ENCODE measurements at places on chromosomes 6 and 20.

- no peak for DNase-seq
- H3K27me3 ChIP-seq, result no peaks in the 10 kb centered on the region
- H3K27ac ChIP-seq, result no peak overlapping the region
- H3K4me1 ChIP-seq, result no peaks in the 10 kb centered on the region
- no peak overlapping the region for H3K4me3 ChIP-seq
Observed at GRCh38 chr20:10898552-10898951, 224.8 kb upstream of the JAG1 start.

DNA sequence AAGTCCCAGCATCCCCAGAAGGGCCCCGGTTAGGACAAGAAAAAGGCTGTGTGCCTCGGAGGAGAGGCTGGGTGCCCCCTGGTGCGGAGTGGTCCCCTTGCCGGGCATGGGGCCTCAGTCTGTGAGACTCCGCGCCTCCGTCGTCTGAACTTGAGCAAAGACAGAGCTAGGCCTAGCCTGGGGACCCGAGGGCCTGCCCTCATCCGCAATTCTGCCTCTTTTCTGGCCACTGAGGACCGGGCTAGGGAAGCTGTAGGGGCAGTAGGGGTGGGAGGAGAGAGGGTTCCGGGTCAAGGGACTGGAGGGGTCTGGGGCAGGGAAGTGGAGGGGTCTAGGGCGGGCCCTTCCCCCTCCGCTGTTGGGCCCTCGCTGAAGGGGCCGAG lies 550 bp upstream of the HSPA12B start:
- H3K36me3 ChIP-seq, result no peaks in the 10 kb centered on the region
- peaks cover 2% of the 10 kb centered on the region for H3K27me3 ChIP-seq
- no peak overlapping the region for H3K4me3 ChIP-seq
- no peak overlapping the region for H3K27ac ChIP-seq

DNA sequence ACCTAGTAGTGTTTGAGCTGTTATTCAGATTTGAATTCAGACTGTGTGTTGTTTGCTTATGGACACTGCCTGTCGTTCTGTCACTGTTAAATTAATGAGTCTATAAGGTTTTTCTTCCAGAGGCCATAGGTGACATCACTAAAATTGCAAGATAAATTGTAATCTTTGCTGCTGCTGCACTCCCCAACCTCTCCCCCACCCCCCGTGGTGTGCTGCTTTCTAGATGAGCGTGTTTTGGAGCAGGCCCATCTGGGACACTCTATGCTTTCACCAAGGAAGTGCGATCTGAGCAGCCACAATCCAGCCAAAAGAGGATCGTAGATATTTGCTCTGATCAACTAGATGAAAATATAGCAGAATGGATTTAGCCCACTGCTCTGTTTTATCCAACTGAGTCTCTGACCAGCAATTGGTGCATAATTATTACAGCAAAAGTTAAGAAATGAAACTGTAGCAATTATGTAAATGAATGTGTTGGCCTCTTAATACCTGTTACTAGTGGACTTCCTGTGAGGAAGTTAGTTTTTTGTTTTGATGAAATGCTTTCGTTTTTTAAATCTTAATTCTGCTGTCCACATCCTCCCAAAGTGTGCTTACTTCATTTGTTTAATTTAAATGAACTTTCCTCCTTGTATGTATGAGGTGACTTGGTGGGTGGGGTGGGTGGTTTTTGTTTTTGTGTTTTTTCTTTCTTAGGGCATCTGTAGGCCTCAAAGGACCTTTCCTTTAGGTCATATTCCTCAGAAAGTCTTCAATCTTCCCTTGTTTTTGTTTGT lies 58.1 kb downstream of the RPRD1B start:
- H3K27ac ChIP-seq, result peak overlapping the region; percentile 23
- no peaks in the 10 kb centered on the region for H3K27me3 ChIP-seq
- H3K4me3 ChIP-seq, result no peak overlapping the region
- H3K4me1 ChIP-seq, result no peaks in the 10 kb centered on the region

DNA sequence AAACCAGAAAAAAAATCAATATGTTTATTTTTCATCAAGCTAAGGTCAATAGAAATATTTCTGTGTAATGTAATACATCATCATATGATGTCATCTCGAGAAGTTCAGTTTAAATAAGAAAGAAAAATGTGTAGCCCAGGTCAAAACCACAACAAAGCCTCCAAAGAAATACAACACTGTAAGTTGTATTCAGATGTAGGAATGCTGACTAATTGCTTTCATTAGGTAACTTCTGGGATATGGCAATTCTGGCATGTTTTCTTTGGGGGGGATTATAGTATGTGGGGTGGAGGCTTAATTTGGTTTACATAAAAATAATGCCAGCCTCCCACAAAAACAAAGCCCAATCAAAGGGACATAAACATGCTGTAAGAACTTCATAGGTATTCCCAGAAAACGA lies 881.8 kb upstream of the CITED2 start:
- H3K27me3 ChIP-seq, result no peaks in the 10 kb centered on the region
- no peaks in the 10 kb centered on the region for H3K4me1 ChIP-seq
- no peak overlapping the region for H3K27ac ChIP-seq
- H3K4me3 ChIP-seq, result no peak overlapping the region
- no peak for DNase-seq

GRCh38 chr6:63975699-63976098 lies 340.1 kb downstream of the PHF3 start:
- no peaks in the 10 kb centered on the region for H3K27me3 ChIP-seq
- no peak overlapping the region for H3K27ac ChIP-seq

DNA sequence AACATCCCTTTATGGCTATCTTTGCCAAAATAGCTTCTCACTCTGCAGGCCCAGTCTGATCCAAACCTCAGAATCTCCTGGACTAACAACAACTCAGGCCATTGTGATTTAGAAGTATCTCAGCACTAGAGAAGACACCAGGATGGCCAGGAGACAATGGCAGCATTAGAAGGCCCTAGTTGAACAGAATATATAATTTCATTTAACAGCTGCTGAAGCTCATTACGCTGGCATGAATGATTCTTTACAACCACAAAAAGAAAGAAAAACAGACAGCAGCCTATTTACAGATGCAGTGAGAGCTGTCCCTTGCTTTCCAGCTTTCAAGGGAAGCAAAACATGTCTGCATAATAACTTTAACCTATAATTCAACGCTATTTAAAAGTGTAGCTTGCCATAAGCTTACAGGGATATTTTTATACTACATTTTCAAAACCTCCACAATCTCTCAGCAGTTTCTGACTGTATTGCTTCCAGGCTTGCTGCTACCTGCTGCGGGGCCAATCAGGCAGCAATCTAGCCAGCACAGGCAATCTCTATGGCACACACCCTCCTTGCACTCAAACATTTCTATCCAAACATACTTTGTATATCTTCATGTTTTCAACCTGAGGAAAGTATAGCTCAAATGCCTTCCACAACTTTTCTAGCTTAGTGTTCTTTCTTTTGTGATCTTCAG lies 107.3 kb downstream of the OGFRL1 start:
- no peaks in the 10 kb centered on the region for H3K27me3 ChIP-seq
- H3K36me3 ChIP-seq, result no peaks in the 10 kb centered on the region
- DNase-seq, result no peak
- no peak overlapping the region for H3K4me3 ChIP-seq

- DNase-seq, result no peak
- H3K27ac ChIP-seq, result no peak overlapping the region
- peaks cover 11% of the 10 kb centered on the region for H3K4me1 ChIP-seq
- H3K27me3 ChIP-seq, result no peaks in the 10 kb centered on the region
- H3K4me3 ChIP-seq, result no peak overlapping the region
- H3K36me3 ChIP-seq, result peaks cover 12% of the 10 kb centered on the region
Observed at GRCh38 chr20:3042625-3043024, 797 bp upstream of the GNRH2 start.

DNA sequence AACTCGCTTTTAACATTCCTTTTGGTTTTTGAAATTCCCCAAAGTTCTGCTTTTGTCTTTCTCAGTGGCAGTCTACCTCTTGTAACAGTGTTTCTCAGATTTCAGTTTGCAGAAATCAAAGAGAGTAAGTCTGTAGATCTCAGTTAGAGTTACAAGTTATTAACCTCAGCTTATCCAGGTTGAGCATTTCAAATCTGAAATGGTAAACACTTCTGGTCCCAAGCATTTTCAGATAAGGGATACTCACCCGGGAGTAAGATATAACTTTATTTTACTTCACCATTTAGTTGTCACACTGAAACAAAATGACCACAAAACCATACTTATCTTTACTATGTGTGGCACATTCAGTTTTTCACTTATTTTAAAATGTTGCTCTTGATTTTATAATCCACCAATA lies 9.8 kb downstream of the ZNF292 start:
- no peaks in the 10 kb centered on the region for H3K27me3 ChIP-seq
- H3K4me1 ChIP-seq, result peaks cover 40% of the 10 kb centered on the region
- H3K4me3 ChIP-seq, result no peak overlapping the region
- no peak overlapping the region for H3K27ac ChIP-seq
- no peak for DNase-seq
- no peaks in the 10 kb centered on the region for H3K36me3 ChIP-seq

DNA sequence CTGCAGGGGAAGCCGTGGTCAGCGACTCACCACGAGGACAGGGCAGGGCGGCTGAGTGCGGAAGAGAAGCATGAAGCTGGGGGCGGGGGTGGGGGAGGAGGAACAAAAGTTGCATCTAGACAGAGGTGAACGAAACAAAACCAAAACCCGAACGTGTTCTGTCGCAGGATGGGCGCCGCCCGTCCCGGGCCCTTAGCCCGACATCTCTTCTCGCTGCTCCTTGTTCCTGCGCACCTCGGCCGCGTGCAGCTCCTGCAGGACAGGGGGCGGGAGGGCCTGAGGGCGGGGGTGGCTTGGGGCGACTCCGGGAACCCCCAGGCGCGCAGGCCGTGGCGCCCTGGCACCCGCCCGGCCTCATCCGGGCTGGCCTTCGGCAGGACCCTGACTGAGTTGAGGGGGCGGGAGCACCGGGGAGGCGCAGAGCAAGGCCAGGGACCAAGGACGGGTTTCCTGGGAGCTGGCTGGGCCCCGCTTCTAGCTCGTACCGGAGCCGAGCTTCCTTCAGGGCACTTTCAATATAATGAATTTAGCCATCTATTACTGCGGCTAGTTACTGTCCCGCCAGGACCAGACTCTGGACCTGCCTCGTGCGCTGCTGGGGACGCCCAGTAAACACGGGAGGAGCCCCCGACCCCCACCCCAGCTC lies 12.0 kb downstream of the STMN3 start:
- peaks cover 9% of the 10 kb centered on the region for H3K36me3 ChIP-seq
- H3K27ac ChIP-seq, result peak overlapping the region; percentile 90
- no peak for DNase-seq

All from naive thymus-derived CD4-positive, alpha-beta T cell (primary cell).